ENCODE measurements at places on chromosomes 4 and X. TPM values are rescaled to one million over a fixed set of nuclear protein-coding genes. Genes with fewer than 3 reads are reported as not detected.
A peak's percentile ranks its signal among the peaks of the same experiment; 100 is the strongest.

DNA sequence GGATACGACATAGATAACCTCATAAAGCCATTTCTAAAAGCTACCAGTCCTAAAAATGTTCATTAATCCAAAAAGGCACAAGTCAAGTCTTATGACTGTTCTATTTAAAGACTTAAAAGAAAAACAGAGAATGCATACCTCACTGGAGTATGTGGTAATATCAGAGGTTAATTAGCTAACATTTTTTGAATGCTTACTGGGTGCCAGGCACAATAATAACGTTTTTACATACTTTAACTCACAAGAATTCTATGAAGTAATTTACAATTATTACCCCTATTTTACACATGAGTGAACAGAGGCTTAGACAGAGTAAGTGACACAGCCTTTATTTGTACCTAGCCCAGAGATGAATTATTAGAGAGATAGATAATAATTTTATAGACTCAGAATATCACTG lies 207.5 kb downstream of the PDGFC start:
- no peaks in the 10 kb centered on the region for H3K27me3 ChIP-seq
- H3K4me1 ChIP-seq: peaks cover 15% of the 10 kb centered on the region
- no peak overlapping the region for H3K27ac ChIP-seq
- no peak for DNase-seq
- H3K36me3 ChIP-seq: peaks cover 18% of the 10 kb centered on the region

DNA sequence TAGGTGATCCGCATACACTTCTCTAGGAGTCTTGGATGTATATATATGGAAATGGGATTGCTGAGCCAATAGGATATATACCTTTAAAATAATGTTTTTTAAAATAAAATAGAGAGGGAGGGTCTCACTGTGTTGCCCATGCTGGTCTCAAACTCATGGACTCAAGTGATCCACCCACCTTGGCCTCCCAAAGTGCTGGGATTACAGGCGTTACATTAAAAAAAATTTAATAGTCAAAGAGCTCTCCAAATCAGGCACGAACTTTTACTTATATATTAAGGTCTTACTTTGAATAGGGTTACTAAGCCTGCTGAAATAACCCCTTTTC lies 109.0 kb downstream of the GNL3L start:
- peak overlapping the region; percentile 100 for H3K27ac ChIP-seq
- H3K27me3 ChIP-seq: no peaks in the 10 kb centered on the region
- H3K4me3 ChIP-seq: peak overlapping the region; percentile 88
- H3K36me3 ChIP-seq: no peaks in the 10 kb centered on the region
- H3K4me1 ChIP-seq: peaks cover 26% of the 10 kb centered on the region

DNA sequence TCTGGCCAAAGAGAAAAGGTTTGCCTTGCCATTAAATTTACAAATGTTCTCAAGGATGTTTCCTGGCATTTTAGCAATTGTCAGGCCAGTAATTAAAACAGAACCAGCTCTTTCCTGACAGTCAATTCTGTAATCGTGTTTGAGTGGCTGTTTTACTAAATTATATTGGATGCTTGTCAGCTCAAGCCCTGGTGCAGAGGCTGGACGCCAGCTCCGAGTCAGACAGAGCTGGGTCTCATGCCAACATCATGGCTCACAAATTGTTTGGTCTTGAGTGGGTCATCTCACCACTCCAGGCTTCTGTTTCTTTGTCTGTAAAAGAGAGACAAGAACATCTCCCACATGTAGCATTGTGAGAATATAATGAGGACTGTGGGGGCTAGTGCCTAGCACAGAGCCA lies 190.3 kb upstream of the PSAPL1 start:
- no peak for DNase-seq
- no peak overlapping the region for H3K27ac ChIP-seq
- H3K36me3 ChIP-seq: no peaks in the 10 kb centered on the region
- peaks cover 24% of the 10 kb centered on the region for H3K27me3 ChIP-seq

DNA sequence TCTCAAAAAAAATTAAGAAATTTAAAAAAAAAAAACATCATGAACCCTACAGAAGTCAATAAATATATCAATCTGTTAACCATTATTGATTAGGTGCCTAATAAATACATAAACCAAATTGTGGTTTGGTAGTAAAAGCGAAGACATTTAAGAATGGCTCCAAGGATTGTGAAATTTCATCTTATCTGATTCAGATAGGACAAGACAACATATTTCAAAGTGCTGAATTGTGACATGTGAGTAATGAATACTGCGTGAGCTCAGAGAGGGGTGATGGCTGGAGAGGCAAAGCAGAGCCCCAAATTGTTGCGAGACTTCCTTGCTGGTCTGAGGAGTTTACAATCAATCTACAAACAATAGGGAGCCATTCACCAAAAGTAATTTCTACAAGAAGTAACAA lies 8.2 kb downstream of the AMBN start:
- no peaks in the 10 kb centered on the region for H3K36me3 ChIP-seq
- peaks cover 46% of the 10 kb centered on the region for H3K27me3 ChIP-seq
- no peak for DNase-seq
- no peak overlapping the region for H3K4me3 ChIP-seq
- H3K4me1 ChIP-seq: no peaks in the 10 kb centered on the region
- H3K27ac ChIP-seq: no peak overlapping the region

- H3K27ac ChIP-seq: no peak overlapping the region
- H3K4me3 ChIP-seq: no peak overlapping the region
- DNase-seq: no peak
These were observed 341 bp upstream of the SLC2A9 start for GRCh38 chr4:10021653-10022023.

DNA sequence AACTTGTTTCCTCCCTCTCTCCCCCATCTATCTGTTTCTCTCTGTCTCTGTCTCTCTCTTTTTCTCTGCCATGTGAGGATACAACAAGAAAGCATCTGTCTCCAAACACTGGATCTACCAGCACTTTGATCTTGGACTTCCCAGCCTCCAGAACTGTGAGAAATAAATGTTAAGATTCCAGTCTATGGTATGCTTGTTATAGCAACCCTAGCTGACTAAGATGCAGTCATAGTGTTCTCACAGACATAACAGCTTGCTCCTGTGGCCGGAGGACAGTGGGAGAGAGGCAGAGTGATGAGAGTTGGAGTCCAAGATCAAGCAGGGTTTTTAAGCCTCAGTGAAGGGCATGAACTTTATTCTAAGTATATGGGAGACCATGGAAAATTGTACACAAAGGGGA lies 8.8 kb upstream of the NKX3-2 start:
- H3K36me3 ChIP-seq: no peaks in the 10 kb centered on the region
- peaks cover 49% of the 10 kb centered on the region for H3K27me3 ChIP-seq
- DNase-seq: no peak

GRCh38 chrX:7188672-7189071 lies 40.7 kb upstream of the PUDP start:
- DNase-seq: no peak
- H3K4me1 ChIP-seq: peaks cover 3% of the 10 kb centered on the region
- no peak overlapping the region for H3K4me3 ChIP-seq
- no peaks in the 10 kb centered on the region for H3K27me3 ChIP-seq
- H3K27ac ChIP-seq: no peak overlapping the region
- H3K36me3 ChIP-seq: no peaks in the 10 kb centered on the region

DNA sequence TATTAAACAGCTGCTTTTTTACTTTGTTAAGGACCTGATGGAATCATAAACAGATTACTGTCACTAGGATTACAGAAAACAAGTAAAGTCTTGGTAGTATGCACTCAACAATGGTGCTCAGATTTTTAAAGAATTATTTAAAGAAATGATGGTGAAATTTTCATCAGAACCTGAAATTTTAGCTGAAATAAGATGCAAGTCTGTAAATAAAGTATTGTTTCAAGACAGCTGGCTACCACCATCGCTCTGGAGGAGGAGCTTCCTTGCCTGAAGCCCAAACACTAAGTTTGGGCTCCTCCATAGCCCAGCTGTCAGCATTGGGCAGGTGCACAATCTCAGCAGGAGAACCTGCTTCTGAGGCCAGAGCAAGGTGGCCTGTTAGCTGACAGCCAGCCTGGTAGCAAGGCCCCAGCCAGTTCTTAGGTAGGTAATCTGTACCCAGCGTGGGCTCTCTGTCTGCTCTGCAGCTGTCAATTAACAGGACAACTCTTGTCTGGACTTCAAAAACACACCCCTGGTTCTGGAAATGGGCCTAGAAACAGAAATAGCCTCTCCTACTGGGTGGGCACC lies 4.6 kb downstream of the GAB1 start:
- no peak overlapping the region for H3K4me3 ChIP-seq
- peaks cover 3% of the 10 kb centered on the region for H3K36me3 ChIP-seq
- H3K4me1 ChIP-seq: peaks cover 66% of the 10 kb centered on the region
- no peak overlapping the region for H3K27ac ChIP-seq

DNA sequence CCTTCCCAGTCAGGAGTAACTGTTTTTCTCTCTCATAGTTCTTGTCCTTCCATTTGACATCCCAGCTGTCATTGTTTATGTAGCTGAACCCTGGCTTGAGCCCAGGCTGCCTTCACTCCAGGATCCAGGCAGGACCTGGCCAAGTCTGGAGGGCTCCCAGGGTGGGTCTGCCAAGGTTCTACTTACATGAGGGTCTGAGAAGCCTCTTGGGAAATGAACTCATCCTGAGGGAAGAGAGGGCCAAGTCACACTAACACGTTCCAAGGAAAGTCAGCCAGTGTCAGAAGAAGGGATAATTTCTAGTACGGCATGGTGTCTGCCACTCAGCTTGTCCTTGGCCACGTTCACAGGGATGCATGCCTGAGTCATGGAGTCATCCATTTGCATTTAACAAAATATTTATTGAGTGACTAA lies 54.8 kb upstream of the SRD5A3 start:
- DNase-seq: no peak
- H3K36me3 ChIP-seq: no peaks in the 10 kb centered on the region
- H3K4me3 ChIP-seq: no peak overlapping the region

- H3K36me3 ChIP-seq: no peaks in the 10 kb centered on the region
- peaks cover 15% of the 10 kb centered on the region for H3K27me3 ChIP-seq
- DNase-seq: no peak
- peaks cover 3% of the 10 kb centered on the region for H3K4me1 ChIP-seq
- no peak overlapping the region for H3K27ac ChIP-seq
These were observed 17.2 kb downstream of the SLC39A8 start for GRCh38 chr4:102328045-102328444.

DNA sequence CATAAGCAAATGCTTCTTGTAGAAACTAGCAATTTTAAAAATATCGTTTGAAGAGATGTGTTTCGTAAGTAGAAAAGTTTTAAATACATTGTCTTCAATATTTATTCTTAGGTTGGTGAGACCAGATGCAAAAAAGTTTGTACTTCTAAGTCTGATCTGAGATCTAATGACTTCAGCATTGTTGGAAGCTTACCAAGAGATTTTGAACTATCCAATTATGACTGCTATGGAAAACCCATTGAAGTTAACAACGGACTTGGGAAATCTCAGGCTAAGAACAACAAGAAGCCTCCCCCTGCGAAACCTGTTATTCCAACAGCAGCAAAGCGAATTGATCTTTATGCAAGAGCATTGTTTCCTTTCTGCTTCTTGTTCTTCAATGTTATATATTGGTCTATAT lies 50.2 kb upstream of the GRIA2 start:
- no peak overlapping the region for H3K27ac ChIP-seq
- no peaks in the 10 kb centered on the region for H3K4me1 ChIP-seq
- no peaks in the 10 kb centered on the region for H3K27me3 ChIP-seq
- no peak for DNase-seq

DNA sequence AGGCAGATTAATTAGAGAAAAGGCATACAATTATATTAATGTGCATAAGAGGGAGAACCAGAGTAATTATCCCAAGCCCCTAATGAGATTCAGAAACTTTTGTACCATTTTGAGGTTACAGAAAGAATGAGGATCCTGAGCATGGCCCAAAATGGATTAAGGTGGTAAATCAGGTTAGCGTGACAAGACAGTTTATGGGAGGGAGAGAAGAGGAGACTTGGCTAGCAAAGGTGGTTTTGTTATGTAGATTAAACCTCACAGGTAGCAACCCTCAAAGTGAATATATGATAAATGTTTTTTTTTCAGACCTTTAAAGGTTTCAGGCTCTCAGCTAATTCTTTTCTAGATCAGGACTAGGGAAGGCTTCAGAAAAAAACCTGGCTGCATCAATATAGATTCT lies 781.8 kb downstream of the FAM133A start:
- H3K4me1 ChIP-seq: no peaks in the 10 kb centered on the region
- no peaks in the 10 kb centered on the region for H3K36me3 ChIP-seq
- no peak overlapping the region for H3K4me3 ChIP-seq
- H3K27ac ChIP-seq: no peak overlapping the region
- H3K27me3 ChIP-seq: no peaks in the 10 kb centered on the region
- no peak for DNase-seq

DNA sequence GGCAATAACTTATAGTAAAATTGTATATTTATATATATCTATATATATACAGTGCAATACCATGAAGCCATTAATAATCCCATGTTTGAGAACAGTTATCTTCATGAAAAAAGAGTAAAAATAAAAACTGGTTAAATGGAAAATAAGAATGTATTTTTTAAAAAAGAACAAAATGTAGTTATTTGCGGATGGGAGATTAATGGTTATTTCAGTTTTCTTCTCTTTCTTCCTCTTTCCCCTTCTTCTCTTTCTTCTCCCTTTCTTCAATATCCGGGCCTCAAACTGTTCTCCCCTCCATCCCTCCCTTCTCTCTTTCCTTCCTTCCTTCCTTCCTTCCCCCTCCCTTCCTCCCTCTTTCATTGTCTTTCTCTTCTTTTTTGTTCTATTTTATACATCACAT lies 1301.7 kb upstream of the IGFBP7 start:
- no peaks in the 10 kb centered on the region for H3K4me1 ChIP-seq
- DNase-seq: no peak
- H3K27ac ChIP-seq: no peak overlapping the region

- H3K4me3 ChIP-seq: peak overlapping the region; percentile 79
- no peaks in the 10 kb centered on the region for H3K36me3 ChIP-seq
- DNase-seq: no peak
- H3K27me3 ChIP-seq: no peaks in the 10 kb centered on the region
- peak overlapping the region; percentile 77 for H3K27ac ChIP-seq
These were observed 649 bp upstream of the VBP1 start for GRCh38 chrX:155215443-155216178.

DNA sequence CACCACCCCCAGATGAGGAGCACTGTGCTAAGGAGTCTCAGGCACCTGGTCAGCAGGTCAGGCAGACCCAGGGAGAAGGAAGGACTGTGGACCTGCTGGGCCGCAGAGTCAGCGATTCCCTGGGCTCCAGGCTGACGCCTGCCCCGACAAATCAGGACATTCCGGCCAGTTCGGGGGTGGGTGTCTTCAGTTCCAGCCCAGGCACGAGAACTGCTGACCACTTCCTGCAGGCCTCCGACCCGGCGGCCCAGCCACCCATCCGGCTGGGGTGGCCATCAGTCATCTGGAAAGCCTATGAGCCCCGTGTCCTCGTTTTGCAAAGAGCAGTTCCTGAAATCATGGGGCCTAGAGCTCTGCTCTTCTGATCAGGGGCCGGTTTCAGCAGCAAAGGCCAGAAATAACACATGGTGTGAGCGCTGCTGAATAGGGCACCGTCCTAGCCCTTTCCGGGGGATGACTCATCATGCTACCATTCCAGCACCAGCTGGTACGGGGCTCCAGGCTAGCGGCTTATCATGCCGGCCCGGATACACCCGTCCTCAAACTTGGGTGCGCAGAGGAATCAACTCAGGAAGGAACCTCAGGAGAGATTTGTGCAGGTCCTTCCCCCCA lies 7.8 kb upstream of the SH3TC1 start:
- H3K27me3 ChIP-seq: peaks cover 12% of the 10 kb centered on the region
- no peak overlapping the region for H3K4me3 ChIP-seq

Gene NEIL3
- total RNA-seq: 2.1 TPM

Gene STPG2
- not detected for total RNA-seq

Gene PRRG3
- total RNA-seq: not detected

Gene SPARCL1
- 4.0 TPM for total RNA-seq

Gene NLGN3
- total RNA-seq: 0.51 TPM

Gene PIR
- 18.7 TPM for total RNA-seq

Gene CFP
- total RNA-seq: 0.57 TPM

Gene TLL1
- 39.2 TPM for total RNA-seq

Measured in osteocyte (in vitro differentiated cells).